ENCODE measurements at places on chromosomes 2 and 18. TPM values are rescaled to one million over a fixed set of nuclear protein-coding genes. Genes with fewer than 3 reads are reported as not detected.
A peak's percentile ranks its signal among the peaks of the same experiment; 100 is the strongest.

- H3K36me3 ChIP-seq: no peaks in the 10 kb centered on the region
- no peak overlapping the region for H3K27ac ChIP-seq
- no peak overlapping the region for H3K4me3 ChIP-seq
- H3K4me1 ChIP-seq: no peaks in the 10 kb centered on the region
- DNase-seq: peak; percentile 69
- H3K27me3 ChIP-seq: no peaks in the 10 kb centered on the region
These were observed 563.1 kb upstream of the PIK3C3 start for GRCh38 chr18:41391616-41392595.

- H3K27me3 ChIP-seq: no peaks in the 10 kb centered on the region
- H3K4me3 ChIP-seq: no peak overlapping the region
- no peak for DNase-seq
- H3K27ac ChIP-seq: no peak overlapping the region
- no peaks in the 10 kb centered on the region for H3K4me1 ChIP-seq
These were observed 725.1 kb upstream of the CDH7 start for GRCh38 chr18:65025756-65026155.

DNA sequence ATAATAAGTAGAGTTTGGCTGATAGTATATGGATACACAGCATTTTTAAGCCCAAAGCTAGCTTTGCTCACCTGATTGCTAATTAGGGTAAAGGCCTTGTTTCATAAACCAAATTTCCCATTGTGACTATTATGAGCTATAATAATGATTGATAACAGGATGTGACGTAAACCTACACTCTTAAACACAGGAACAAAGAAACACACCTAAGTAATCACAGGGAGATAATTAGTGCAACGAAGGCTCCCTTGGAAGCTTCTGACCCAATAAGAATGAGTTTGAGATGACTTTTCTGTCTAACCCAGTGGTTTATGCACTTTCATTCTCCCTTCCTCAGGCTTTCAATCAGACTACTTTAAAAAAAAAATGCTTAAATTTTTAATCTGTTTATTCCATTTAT, 683.2 kb downstream of the SATB2 start:
- no peak overlapping the region for H3K4me3 ChIP-seq
- H3K4me1 ChIP-seq: no peaks in the 10 kb centered on the region
- no peak overlapping the region for H3K27ac ChIP-seq
- no peaks in the 10 kb centered on the region for H3K36me3 ChIP-seq

- H3K4me3 ChIP-seq: no peak overlapping the region
- no peaks in the 10 kb centered on the region for H3K36me3 ChIP-seq
- no peak overlapping the region for H3K27ac ChIP-seq
- no peak for DNase-seq
- H3K4me1 ChIP-seq: no peaks in the 10 kb centered on the region
These were observed 134.9 kb upstream of the REV1 start for GRCh38 chr2:99624677-99625076.

GRCh38 chr2:88195246-88195645, 25.1 kb downstream of the THNSL2 start:
- H3K4me3 ChIP-seq: no peak overlapping the region
- no peak for DNase-seq
- no peaks in the 10 kb centered on the region for H3K36me3 ChIP-seq

DNA sequence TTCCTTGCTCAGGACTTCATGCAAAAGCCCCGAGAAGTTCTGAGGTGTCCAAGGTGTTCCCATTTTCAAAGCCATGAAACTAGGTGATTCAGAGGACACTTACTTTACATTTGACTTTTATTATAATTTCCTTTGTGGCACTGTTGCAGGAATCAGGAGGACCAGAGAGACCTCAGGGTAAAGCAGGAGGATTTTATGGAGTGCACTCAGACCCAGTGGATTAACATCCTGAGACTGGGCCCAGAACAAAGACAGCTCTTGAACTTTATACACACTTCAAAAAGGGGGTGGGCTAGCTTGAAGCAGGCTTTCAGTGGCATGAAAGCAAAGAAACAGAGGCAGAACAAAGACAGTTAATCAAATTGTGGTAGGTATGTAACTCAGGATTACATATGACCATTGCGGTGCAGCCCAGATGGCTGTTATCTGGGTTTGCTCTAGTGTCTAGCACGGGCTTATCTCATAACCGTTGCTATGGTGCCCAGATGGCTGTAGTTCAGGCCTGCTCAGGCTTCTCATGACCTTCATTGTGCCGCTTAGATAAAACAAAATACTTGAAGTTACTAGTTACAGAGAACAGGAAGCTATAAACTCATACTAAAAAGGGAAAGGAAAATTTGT, 39.4 kb downstream of the TMEM182 start:
- H3K4me1 ChIP-seq: no peaks in the 10 kb centered on the region
- no peak overlapping the region for H3K4me3 ChIP-seq
- no peaks in the 10 kb centered on the region for H3K27me3 ChIP-seq
- no peak overlapping the region for H3K27ac ChIP-seq
- no peaks in the 10 kb centered on the region for H3K36me3 ChIP-seq
- DNase-seq: no peak

DNA sequence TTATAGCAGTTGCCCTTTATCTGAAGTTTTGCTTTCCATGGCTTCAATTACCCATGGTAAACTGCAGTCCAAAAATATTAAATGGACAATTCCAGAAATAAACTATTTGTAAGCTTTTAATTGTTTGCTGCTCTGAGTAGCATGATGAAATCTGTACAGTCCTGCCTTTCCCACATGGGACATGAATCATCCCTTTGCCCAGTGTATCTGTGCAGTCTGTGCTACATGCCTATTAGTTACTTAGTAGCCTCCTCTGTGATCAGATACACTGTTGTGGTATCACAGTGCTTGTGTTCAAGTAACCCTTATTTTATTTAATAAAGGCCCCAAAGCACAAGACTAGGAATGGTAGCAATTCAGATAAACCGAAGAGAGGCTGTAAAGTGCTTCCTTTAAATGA, 810.6 kb upstream of the PIK3C3 start:
- H3K36me3 ChIP-seq: no peaks in the 10 kb centered on the region
- no peaks in the 10 kb centered on the region for H3K27me3 ChIP-seq
- no peak for DNase-seq
- H3K27ac ChIP-seq: no peak overlapping the region

The LOXHD1 gene
- 2.7 TPM for total RNA-seq
